ENCODE measurements at places on chromosomes 2 and 18.

DNA sequence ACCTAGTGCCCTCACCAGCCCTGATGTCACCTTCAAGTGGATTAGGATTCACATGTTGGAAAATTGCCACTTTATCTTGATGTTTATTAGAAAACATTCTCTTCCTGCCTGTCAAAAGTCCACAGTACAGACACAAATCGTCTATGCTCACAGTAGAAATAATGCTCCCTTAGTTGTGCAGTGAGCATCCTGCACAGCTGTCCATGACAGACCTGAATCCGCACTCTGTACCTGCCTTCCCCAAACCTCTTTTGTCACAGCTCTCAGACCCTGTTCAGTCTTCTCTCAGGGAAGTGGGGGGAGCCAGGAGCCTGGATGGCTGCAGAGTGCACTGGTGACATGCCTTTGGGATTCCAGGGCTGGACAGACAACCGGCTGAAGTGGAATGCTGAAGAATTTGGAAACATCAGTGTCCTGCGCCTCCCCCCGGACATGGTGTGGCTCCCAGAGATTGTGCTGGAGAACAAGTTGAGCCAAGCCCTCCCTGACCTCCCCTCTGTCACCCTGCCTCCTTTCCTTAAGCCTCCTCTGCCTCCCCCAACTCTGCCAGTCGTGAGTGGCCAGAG lies 2.0 kb downstream of the CHRND start:
- DNase-seq: no peak

DNA sequence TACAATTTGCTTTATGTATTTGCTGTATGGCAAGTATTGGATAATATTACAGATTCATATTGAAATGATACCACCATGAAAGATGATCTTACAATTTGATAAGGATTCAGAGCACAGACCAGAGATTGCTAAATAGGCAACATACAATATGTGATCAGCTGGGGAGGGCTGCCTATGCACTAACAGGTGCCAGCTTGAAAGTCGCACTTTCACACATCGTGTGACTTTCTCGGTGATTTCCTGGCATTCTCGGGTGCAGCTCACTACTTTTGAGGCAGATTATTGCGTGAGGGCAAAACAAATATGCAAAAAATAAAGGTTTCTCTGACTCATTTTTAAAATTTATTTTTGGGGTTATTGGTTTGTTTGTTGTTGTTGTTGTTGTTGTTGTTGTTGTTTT lies 36.0 kb downstream of the RBMS1 start:
- DNase-seq: no peak

GRCh38 chr2:194556629-194557028 lies 1100.4 kb upstream of the SLC39A10 start:
- DNase-seq: no peak

DNA sequence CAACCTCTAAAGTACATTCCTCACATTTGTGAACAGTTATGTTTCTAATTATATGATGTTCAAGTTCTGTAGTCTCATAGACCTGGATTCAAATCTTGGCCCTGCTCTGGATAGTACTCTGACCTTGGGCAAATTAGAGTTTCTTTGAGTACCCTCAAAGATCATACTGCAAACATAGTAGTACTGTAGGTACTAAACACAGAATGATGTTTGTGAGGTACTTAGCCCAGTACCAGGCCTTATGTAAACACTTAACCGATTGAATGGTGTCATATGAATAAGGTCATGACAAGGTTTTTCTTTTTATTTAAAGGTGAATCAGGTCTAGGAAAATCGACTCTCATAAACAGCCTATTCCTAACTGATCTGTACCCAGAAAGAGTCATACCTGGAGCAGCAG lies 19.1 kb downstream of the SEPTIN2 start:
- no peak for DNase-seq

DNA sequence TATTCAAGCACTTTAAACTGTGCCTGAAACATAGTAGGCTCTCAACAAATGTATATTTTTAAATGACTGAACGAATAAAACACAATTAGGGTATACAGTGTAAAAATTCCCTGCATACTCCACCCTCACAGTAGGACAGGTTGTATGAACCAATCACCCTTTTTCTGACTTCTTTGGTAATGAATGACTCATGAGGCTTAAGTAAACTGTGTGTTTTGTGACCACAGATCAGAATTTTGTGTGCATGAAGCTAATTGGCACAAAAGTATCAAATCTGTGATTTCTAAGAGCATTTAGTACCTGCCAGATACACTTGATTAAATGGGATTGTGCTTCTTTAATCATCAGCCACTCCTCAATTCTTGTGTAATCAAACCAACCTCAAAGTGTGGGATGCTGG lies 109.9 kb upstream of the MAP4K3 start:
- DNase-seq: no peak

DNA sequence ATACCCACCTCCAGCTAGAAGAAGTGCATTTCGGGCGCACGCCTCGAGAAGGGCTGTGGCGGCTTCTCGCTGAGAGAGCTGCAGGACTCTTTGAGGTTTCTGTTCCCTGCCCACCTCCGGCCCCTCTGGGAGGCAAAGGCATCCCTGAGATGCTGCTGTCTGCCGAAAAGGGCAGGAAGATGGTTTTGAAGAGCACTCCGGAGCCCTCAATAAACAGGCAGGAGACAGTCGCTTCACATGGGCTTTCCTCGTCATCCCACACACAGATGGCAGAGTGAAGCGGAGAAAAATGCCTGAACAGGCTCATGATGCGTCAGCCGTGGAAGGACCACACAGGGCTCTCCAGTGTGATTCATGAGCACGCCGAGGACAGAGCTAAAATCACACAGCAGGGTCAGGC lies 25.4 kb upstream of the GLI2 start:
- peak; percentile 41 for DNase-seq

DNA sequence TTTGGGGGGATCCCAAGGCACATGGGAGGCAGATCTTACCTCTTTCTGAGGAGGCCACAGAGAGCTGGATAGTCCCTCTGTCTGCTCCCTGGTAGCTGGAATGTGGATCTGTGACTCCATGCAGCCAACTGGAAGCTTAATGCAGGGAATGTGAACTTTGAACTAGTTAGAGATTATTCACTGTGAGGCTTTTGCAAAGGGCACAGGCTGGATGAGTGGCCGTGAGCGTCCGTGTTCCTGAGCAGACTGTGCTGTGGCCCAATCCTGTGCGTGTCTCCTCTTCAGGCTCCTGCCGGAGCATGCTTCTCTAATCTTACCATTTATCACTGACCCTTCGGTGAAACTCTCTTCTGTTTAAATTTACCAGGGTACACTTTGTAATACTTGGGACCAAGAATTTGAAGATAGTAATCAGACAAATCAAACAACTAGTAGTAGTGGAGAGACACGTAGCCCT lies 187.6 kb downstream of the PTPRM start:
- DNase-seq: no peak

- no peak for DNase-seq
Observed at GRCh38 chr18:40935423-40935822, 1019.6 kb upstream of the PIK3C3 start.

DNA sequence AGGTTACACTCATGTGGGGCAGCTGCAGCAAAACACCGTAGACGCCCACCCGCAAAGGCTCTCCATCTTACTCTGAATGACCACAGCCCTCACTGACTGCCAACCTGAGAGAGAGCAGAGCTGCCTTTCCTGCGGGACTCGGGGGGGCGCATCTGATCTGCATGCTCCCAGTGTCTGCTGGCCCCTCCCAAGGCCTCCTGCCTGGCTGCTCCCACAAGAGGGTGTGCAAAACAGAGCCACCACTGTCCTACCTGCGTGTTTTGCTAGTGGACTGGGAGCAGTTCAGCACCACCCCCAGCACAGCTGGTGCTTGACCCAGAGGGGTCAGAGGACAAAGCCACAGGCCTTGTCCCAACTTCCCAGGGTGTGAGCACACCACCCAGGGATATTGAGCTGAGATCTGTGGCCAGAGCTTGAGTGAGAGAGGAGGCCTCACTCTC lies 76.4 kb downstream of the MYO3B start:
- DNase-seq: no peak

GRCh38 chr2:36701391-36701795 lies 4.9 kb downstream of the VIT start:
- no peak for DNase-seq

DNA sequence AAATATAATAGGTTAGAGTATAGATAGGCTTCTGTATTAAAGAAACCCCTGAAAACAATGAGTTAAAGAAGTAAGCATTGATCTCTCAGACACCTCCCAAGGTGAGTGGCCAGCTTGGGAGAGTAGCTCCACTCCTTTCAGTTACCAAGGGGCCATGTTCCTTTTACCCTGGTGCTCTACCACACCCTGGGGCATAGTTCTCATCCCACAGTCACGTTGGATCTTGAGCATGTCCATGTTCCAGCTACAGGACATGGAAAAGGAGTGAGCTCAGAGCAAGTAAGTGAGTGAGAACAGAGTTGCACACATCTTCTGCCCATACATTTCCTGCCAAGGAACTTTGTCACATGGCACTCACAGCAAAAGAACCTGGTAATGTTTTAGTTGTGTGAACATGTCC lies 325.9 kb upstream of the SLC39A10 start:
- no peak for DNase-seq

DNA sequence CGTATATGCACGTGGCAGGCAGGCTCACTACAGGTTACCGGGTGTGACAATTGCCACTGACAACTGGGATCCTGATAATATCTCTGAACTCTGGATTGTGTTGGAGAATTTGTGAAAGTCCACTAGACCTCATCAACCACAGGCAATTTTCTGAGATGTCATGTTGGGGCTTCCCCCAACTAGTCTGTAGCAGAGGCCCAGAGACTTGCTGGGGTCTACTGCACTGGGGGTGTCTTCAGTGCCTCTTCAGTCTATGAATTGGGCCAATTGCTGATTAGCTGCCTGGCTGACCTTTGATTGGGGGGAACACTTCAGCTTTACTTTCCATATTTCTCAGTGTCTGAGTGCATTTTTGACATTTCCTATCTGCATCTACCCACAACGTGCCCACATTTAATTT lies 201.5 kb downstream of the MTX2 start:
- no peak for DNase-seq

DNA sequence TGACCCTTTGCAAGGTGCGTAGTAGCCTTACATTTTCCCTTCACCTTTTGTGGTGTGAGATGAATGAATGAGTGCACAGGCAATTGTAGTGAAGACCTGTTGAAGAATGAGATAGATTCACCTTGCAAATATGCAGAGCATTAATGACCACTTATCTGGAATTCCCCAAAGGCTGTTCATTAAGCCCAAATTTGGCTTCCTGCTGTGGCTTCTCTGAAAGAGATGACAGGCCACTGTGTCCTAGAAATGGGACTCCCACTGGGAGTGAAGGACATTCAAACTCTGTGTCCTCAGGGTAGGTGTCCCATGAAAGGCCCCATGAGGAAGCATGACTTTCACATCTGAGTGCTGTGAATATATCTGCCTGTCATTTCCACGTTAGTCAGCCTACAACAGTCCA lies 1821.8 kb upstream of the PIK3C3 start:
- no peak for DNase-seq

- no peak for DNase-seq
Observed at GRCh38 chr18:63646936-63647335, 2.9 kb upstream of the SERPINB4 start.

DNA sequence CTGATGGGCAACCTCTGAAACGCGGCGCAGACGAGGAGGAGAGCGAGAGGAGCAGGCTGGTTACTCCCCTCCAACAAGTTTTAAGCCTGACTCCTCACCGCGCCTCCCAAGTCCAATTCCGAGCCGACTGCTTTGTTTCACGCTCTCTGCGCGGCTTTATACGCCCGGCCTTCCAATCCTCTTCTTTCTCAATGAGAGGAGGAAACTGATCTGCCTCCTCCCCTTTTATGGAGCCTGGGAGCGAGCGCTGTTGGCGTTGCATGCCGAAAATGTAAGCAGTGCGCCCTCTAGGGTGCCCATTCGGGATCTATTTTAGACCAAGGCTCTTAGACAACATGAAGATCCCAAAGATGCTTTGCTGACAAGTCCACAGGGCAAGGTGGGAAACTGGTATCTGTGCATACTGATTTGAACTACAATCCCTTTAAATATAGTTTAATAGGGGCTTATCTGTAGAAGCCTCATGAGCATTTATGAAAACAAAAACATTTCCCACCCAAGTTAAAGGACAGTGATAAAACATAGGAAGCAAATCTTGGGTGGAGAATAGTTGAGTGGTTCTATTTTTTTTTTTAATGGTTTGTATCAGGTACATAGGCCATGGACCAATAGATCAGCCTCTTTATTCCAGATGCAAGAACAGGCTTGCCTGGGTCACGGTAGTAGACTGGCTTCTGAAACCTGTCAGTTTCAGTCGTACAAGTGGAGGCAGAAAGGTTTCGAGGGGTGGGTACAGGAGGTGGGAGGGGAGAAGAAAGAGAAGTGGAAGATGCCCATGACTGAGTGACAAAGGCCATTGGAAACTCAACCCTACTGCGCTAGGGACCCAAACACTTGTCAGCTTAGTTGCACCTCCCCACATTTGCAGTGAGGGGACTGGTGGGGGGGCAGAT lies at the start of gene RND3:
Gene RND3, minus strand, starts transcription at position 131 of the 893 bp plus-strand sequence. CDS start 250 bp downstream, outside the sequence.
- DNase-seq: peak; percentile 95

- no peak for DNase-seq
Observed at GRCh38 chr2:187799601-187800000, 245.4 kb upstream of the TFPI start.

GRCh38 chr2:233799087-233799665 lies 21.0 kb downstream of the MROH2A start:
- no peak for DNase-seq

- DNase-seq: peak; percentile 41
Observed at GRCh38 chr2:100057901-100058261, 84.5 kb downstream of the AFF3 start.

DNA sequence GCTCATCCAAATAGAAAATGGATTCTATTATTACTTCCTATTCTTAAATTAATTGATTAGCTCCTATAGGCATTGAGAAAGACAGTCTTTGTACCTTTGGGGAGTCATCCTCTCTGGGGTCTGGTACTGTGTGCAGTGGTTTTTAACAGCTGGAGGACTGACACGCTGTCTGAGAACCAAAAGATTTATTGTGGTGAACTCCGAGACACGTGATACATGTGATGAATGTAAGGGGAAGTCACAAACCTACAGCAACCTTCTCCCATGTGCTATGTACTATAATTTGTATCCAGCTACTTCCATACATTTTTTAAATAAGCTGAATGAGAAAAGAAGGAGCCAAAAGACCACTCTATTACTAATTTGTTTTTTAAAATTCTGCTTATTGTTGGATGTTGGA lies 133.7 kb downstream of the GALNT3 start:
- DNase-seq: no peak

GRCh38 chr18:11324510-11324909 lies 175.1 kb upstream of the PIEZO2 start:
- DNase-seq: no peak

DNA sequence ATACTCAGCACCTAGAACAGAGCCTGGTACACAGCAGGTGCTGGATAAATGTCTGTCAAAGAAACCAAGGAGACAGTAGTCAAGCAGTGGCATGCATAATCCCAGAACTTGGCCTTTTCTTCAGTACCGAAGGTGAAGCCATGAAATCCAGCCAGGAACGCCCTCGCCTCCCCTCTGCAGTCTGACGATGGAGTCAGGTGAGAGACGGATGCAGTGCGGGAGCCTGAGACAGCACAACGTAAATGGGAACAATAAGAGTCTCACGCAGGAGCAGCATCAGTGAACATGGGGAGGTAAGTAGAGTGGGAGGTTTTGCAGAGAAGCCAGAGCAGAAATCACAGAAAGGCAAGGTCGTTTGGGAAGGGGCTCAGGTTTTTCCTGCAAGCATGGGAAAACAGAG lies 389.3 kb upstream of the MYT1L start:
- no peak for DNase-seq
